Stimulated activated CD4-positive, alpha-beta T cell treated with anti-CD3 and anti-CD28 coated beads, Interleukin-2, amount 100 ng/mL, for 4 hours (primary cell): ENCODE measurements at places on chromosomes 7 and 10.

DNA sequence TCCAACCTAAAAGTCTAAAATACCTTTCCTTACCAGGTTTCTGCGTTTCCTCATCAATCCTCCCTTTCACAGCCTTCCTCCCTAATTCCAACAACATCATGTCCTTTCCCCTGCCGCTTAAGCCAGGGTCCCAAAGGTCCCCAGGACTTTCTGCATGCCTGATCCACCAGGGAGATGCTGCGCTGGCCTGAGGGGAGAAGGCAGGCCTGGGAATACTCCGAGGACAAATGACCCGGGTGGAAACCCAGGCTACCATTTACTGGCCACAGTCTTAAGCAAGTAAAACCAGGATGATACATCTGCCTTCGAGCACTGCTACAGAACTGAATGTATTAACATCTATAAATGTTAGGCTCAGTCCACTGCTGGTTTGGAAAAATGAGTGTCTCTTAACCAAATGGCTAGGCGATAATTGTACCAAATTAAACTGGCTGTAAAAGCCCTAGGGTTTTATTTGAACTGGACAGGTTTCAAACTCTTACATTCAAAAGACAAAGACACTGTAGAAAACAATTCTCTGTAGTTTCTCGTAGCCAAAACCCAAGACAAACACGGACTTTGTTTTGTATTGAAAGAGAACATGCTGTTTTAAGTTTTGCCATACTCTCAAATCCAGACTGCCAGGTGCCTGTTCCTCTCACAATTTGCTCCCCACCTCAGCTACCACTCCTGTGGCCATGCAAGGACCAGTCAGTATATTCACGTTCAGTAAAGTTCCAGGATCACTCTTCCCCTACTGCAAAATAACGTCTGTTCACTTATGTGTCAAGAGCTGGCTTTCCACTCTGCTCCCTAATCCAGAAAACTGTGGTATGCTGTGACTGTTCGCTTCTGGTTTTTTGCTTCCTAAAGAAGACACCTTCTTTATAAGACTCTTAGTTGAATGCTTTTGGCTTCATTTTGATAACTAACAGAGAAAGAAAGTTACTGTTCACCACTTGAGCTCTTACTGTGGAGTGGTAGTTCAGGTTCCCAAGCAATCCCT is 145.7 kb downstream of the RNF216 start:
- DNase-seq, result no peak

- no peak for DNase-seq
Measured at GRCh38 chr10:101354328-101355071, 535 bp downstream of the BTRC start.

DNA sequence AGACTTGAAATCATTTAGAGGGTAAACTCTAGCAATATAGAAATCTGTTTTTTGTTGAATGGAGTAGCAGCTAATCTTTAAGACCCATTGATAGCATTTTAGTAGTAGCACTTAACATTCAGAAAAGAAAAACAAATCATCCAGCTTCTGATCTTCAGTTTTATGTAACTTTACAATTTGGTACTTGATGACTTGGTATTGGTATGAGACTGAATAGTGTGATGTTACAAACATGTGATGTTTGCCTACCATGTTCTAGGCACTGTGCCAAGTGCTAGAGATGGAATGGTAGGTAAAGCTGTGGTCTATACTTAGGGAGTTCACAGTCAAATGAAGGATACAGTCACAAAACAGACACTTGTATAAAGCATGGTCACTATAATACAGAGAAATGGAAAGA is 21.3 kb downstream of the ZEB1 start:
- DNase-seq, result no peak

- no peak for DNase-seq
Measured at GRCh38 chr7:13725591-13725990, 263.9 kb downstream of the ETV1 start.

GRCh38 chr10:81082621-81083376 is 545.1 kb downstream of the SH2D4B start:
- DNase-seq, result no peak

DNA sequence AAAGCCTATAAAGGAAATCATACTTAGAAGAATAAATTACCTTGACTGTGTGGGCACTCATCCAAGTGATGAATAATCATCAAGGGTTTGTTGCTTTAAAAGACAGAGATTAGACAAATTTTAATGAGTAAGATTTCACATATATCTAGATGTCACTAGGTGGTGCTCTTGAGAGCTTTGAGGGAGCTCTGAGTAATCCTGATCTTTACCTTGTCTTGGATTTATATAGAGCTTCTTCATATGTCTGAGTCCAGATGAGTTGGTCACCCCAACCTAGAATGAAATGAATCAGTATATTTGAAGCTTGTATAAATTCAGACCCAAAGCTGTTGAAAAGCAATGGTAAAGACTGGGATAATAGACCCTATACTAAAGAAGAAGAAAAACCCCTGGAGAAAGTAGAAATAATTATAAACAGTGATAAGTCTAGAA is 3.7 kb downstream of the AGR2 start:
- no peak for DNase-seq

DNA sequence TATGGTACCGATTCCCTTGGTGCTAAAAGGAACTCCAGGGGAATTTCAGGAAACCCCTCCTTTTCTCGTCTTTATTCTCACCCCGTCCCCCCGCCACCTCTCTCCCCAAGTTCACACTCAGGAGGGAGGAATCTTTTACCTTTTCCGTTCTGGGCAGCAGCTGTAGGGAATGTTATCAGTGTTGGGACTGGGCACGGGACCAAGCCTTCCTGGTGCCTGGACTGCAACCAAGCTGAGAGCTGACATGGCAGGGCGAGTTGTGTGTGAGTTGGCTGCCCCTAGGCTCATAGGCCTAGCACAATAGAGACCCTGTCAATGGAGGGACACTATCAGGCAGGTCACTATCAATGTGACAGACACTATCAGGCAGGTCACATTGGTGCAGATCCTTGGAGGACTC is 121.4 kb downstream of the TCF7L2 start:
- no peak for DNase-seq

GRCh38 chr10:69318867-69319727 is 40.8 kb downstream of the HK1 start:
- peak; percentile 79 for DNase-seq

- no peak for DNase-seq
Measured at GRCh38 chr7:92698237-92698841, 108.1 kb upstream of the FAM133B start.

- no peak for DNase-seq
Measured at GRCh38 chr7:105210721-105211205, 178.0 kb downstream of the SRPK2 start.

GRCh38 chr10:107152087-107152486 is 12.4 kb downstream of the SORCS1 start:
- DNase-seq, result no peak

DNA sequence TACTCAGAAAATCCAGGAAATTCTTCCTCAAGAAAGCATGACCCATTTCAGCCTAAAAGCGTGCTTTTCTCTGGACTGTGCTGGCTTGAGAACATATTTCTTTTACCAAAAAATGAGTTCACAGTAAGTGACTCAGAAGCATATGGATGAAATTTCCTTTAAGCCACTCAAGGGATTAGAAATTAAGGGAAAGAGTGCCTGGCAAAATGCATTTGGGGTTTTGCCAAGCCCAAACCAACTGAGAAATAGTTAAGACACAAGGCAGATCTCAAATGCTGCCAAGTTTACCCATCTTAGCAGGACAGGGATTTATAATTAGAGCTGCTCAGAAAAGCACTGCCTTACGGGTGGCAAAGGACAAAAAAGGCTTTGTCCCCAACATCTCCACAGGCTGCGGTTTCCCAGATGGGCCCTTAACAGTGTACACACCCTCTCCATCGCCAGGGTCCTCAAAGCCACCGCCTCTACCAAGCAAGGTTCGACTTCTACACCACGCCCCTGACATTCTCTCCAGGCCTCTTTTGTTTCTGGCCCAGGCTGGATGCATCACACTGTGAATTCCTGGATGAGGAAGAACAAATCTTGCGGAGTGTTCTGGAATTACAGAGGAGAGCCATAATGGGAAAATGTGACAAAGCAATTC is 30.1 kb upstream of the CDHR3 start:
- no peak for DNase-seq

DNA sequence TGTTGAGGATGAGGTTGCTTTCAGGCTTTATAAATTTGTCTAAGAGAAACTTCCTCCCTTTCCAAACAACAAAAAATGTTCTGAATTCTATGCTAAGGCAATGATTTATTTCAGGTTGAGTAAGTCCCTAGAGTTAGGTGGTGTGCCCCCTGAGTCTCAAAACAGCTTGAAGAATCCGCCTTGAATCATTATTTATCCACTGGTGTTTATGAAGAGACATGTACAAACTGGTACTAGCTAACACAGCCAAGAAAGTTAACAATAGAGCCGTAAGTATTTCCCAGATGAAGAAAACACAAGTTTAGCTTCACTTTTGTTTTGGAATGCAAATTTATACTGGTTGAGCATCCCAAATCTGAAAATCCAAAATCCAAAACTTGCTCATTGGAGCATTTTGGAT is 66.2 kb upstream of the SRPK2 start:
- DNase-seq, result no peak

DNA sequence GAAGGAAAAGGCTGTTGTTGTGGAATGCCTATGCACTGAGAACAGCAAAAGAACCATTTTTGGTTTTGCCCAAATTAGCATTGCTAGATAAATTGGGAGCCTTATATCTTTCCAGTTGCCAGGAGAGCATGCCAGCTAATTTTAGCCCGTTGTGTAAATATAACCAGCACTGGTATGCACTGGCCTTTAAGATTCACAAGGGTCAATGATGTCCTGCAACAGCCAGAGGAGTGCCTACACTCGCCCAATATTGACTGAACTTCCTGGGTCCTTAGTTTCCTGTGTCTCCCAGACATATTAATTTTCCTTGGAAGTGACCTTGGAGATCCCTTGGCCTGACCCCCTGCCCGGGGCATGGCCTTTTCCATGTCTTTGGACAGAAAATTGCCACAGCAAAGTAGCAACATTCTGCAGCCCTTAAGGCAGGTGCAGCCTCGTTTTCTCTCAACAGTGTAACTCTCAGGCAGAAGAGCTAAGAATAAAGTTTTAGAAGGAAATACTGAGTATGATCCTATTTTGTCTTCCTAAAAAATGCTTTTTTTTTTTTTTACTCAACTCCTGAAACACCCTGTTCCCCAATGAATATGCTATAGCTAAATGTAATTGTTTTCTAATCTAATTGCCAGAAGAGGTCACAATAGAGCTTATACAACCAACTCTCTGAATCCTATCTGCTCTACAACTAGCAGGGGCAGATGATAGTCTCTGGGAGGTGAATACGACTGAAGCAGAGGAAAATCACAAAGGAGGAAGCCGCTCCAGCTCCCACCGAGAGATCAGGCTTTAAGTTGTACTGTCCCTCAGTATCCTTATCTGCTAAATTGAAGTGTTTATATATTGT is 131.9 kb upstream of the PCGF5 start:
- DNase-seq, result no peak

- no peak for DNase-seq
Measured at GRCh38 chr7:28626221-28626620, 213.9 kb downstream of the CREB5 start.

GRCh38 chr7:44081266-44081748 is 1.0 kb downstream of the POLM start:
- DNase-seq, result no peak

- no peak for DNase-seq
Measured at GRCh38 chr10:4280461-4281189, 495.6 kb upstream of the KLF6 start.

GRCh38 chr10:132151286-132151950 is 35.3 kb upstream of the DPYSL4 start:
- no peak for DNase-seq

DNA sequence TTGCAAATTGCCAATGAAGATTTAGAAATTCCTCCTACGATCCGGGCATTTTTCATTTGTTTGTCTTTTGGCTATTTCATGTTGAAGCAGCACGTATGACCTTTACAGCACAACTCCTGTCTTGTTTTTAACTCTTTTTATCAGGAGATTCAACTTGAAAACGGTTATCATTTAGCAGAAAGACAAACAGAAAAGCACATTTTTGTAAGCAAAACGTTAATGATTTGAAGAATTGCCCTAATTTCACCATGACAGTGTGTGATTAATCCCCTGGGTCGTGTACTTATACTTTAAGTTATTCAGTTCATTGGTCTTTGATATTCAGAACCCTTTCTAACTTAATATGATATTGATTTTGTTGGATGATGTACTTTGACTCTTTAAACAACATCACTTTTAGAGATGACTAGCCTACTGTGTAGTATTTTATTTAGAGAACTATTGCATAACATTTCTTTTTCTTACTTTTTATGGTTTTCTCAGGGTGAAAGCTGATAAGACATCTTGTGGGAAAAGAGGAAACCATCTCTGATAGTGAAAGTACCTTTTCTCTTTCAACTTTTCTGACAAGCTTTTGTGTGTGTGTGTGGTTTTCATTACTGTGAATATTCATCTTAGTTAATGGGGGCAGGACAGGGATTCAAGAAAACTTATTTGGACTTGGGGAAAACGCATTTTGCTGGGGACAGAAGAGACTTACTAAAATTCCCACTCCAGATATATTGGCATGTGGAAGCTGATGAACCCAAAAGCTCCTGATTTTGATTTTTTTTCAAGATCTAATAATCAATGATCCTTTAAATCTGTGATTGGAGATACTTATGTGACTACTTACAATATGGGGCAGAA is 8.1 kb downstream of the HHEX start:
- no peak for DNase-seq

DNA sequence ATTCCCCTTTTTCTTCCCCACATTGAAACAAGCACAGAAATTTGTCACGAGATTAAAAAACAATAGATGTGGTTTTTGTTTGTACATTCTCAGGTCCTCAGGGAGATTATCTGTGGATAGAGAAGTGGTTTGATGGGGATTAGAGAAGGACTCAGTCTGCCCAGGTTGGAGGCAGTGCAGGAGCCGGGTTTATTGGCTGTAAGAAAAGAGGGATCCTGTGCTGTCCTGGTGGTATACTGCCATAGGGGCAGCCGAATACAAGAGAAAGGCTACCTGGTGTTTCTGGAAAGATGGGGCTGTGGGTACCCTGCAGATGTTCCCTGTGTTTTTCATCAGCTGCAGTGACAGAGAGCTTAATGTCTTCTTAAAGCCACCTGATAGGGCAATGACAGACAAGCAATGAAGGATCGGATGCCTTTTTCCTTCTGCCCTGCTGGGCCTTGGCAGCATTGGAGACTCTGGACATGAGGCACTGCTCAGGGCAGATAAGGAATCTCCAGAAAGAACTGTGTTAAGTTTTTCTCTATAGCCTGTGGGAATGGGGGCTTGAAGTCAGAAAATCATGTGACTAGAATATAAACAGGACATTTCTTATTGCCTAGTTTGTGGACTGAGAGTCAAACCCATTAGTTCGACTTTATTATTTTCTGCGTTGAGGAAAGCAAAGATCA is 18.1 kb upstream of the GPR141 start:
- DNase-seq, result no peak

GRCh38 chr10:34124522-34125035 is 690.5 kb downstream of the PARD3 start:
- DNase-seq, result no peak

- DNase-seq, result no peak
Measured at GRCh38 chr7:112515989-112516388, 35.2 kb downstream of the LSMEM1 start.

DNA sequence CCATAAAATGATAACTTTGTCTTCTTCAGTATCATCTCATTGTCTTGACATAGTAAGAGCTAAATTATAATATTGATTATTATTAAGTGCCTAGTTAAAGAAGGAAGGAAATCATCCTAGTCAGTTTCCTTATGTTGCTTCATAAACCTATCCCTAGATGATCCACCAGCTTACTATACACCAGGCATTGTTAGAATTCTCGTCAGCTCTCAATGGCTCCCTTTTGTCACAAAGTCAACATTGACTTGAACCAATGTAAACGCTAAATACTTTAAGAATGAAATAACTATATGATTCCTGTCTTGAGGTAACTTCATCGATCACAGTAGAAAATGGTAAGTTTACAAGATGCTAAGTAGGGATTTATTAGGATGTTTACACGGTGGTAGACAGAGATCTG is 1162.9 kb downstream of the CNTNAP2 start:
- DNase-seq, result no peak
